SK-MEL-5 (cell line): ENCODE measurements at places on chromosomes 16 and 17. TPM values are rescaled to one million over a fixed set of nuclear protein-coding genes. Genes with fewer than 3 reads are reported as not detected.

Gene ATP1B2
- 0.27 and 0.85 TPM in 2 replicates for total RNA-seq

Gene KRTAP4-9
- not detected in 2 replicates for total RNA-seq

Gene PRKCB
- 6.3 and 7.1 TPM in 2 replicates for total RNA-seq

Gene CHRNE
- 0.11 TPM in 1 of 2 replicates, not detected in the other for total RNA-seq

Gene MPG
- 57.3 and 70.9 TPM in 2 replicates for total RNA-seq

Gene ZACN
- total RNA-seq, result 0.53 and 0.74 TPM in 2 replicates

Gene TMEM114
- not detected in 2 replicates for total RNA-seq
